ENCODE measurements at places on chromosomes 16 and 17.

GRCh38 chr16:68345351-68345810, 34.6 kb downstream of the PRMT7 start:
- H3K36me3 ChIP-seq = peaks cover 18% of the 10 kb centered on the region
- no peak for DNase-seq
- no peak overlapping the region for H3K27ac ChIP-seq
- no peaks in the 10 kb centered on the region for H3K4me1 ChIP-seq

DNA sequence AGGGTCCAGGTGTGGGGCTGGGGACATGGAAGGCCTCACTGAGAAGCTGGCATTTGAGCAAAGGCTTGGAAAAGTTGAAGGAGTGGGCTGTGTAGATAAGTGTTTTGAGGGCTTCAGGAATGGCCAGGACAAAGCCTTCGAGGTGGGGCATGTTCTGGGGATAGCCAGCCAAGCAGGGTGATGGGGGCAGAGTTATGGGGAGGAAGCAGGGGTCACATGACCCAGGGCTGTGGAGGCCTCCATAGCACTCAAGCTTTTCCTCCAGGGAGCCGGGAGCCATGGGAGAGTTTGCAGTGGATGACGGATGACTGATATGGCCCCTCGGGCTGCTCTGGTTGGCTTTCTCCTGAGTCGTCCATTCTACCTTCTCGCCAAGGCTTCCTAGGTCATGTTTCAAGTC, 27.6 kb downstream of the PLCG2 start:
- H3K4me3 ChIP-seq = no peak overlapping the region
- no peak for DNase-seq
- no peaks in the 10 kb centered on the region for H3K4me1 ChIP-seq
- H3K27me3 ChIP-seq = no peaks in the 10 kb centered on the region
- no peaks in the 10 kb centered on the region for H3K36me3 ChIP-seq
- no peak overlapping the region for H3K27ac ChIP-seq

GRCh38 chr16:30525844-30526136, 576 bp downstream of the ZNF768 start:
- DNase-seq = no peak
- H3K4me3 ChIP-seq = peak overlapping the region; percentile 98
- peaks cover 3% of the 10 kb centered on the region for H3K36me3 ChIP-seq
- peaks cover 4% of the 10 kb centered on the region for H3K4me1 ChIP-seq
- H3K27ac ChIP-seq = peak overlapping the region; percentile 99

DNA sequence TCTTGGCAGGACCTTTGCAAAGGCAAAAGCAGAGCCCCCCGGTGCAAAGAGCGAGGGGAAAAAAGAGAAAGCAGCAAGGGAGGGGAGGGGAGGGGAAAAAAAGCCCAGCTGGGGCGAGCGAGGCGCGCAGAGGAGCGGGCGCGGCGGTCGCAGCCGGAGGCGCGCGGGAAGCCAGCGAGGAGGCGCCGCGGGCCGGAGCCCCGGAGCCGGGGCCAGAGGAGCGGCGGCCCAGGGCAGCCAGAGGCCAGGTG, 129 bp downstream of the IRX5 start:
- no peaks in the 10 kb centered on the region for H3K36me3 ChIP-seq
- no peaks in the 10 kb centered on the region for H3K27me3 ChIP-seq
- peak overlapping the region; percentile 91 for H3K27ac ChIP-seq
- peaks cover 23% of the 10 kb centered on the region for H3K4me1 ChIP-seq
- DNase-seq = no peak
- peak overlapping the region; percentile 83 for H3K4me3 ChIP-seq

- peak overlapping the region; percentile 62 for H3K27ac ChIP-seq
- no peak for DNase-seq
- H3K4me1 ChIP-seq = peaks cover 16% of the 10 kb centered on the region
- peak overlapping the region; percentile 90 for H3K4me3 ChIP-seq
- H3K36me3 ChIP-seq = peaks cover 10% of the 10 kb centered on the region
These were observed 30.3 kb downstream of the CPSF4L start for GRCh38 chr17:73231395-73231794.

DNA sequence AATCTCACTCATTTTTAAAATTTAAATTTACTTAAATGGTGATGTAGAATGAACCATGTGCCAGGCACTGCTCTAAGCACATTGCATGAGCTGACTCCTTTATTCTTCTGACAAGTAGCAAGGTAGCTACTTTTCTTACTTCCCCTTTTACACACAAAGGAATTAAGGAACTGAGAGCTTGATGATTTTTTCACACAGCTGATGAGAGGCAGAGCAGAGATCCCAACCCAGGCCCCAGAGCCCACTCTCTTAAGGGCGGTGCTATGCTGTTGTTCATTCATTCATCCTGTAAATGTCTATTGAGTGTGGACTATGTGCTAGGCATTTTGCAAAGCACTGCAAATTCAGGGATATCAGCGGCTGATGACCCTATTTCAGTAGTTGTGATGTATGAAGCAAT, 17.9 kb downstream of the SEC14L5 start:
- no peak overlapping the region for H3K27ac ChIP-seq
- no peak for DNase-seq
- no peaks in the 10 kb centered on the region for H3K36me3 ChIP-seq
- H3K27me3 ChIP-seq = no peaks in the 10 kb centered on the region
- no peaks in the 10 kb centered on the region for H3K4me1 ChIP-seq

DNA sequence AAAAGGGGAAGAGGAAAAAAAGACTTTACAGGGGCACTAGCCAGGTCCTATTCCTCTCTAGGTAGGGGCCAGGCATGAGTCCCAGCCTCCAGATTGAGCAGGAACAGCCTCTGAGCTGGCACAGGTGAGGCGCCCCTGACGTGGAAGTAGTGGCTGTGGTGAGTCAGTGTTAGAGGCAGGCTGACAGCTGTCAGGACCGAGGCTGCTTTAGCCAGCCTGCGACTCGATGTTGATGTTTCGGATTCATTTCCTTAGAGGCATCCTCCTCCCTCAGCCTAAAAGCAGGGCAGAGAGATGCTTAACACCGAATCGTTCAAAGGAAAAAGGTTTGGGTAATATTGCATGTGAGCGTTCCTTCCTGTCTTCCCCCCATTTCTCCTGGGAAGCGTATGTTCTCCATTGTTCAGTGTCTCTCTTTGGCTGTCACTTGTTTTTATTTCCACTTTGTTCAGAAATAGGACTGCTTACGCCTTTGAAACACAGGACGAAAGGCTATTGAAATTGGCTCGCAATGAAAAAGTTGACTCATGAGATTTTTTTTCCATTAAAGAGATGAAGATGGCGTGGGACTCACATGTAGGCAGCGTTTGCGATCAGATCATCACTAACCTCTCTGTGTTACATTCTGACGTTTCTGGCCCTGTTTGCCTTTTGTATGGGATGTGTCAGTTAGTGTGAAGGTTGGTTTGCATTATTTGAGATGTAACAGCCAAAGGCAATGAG, 1.3 kb downstream of the KIAA0513 start:
- peaks cover 18% of the 10 kb centered on the region for H3K4me1 ChIP-seq
- H3K27me3 ChIP-seq = no peaks in the 10 kb centered on the region
- no peak for DNase-seq
- peak overlapping the region; percentile 79 for H3K27ac ChIP-seq
- peak overlapping the region; percentile 95 for H3K4me3 ChIP-seq

- no peaks in the 10 kb centered on the region for H3K27me3 ChIP-seq
- H3K4me1 ChIP-seq = peaks cover 5% of the 10 kb centered on the region
- no peaks in the 10 kb centered on the region for H3K36me3 ChIP-seq
These were observed 9.1 kb downstream of the ZSCAN10 start for GRCh38 chr16:3089717-3090592.

- H3K36me3 ChIP-seq = no peaks in the 10 kb centered on the region
- H3K4me1 ChIP-seq = no peaks in the 10 kb centered on the region
- peaks cover 14% of the 10 kb centered on the region for H3K27me3 ChIP-seq
- peak overlapping the region; percentile 58 for H3K4me3 ChIP-seq
These were observed 14.4 kb upstream of the CDIPT start for GRCh38 chr16:29877266-29877961.

DNA sequence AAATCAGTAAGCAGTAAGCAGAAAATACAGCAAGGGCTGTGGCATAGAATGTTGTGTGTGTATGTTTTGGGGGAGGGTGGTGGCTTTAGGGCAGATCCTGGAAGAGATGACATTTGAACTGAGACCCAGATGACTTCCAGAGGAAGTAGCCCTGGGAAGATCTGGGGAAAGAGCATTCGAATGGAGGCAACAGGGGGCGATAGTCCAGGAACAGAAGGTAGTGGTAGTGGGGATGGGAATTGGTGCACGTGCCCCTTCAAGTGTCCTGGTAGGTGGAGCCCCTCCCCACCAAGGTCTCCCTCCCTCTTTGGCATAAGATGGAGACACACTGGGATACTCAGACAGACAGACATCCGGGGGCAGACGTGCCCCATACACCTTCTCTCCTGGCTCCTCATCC, 14.1 kb downstream of the ARHGEF15 start:
- no peak for DNase-seq
- H3K4me3 ChIP-seq = no peak overlapping the region
- H3K36me3 ChIP-seq = no peaks in the 10 kb centered on the region
- no peak overlapping the region for H3K27ac ChIP-seq

DNA sequence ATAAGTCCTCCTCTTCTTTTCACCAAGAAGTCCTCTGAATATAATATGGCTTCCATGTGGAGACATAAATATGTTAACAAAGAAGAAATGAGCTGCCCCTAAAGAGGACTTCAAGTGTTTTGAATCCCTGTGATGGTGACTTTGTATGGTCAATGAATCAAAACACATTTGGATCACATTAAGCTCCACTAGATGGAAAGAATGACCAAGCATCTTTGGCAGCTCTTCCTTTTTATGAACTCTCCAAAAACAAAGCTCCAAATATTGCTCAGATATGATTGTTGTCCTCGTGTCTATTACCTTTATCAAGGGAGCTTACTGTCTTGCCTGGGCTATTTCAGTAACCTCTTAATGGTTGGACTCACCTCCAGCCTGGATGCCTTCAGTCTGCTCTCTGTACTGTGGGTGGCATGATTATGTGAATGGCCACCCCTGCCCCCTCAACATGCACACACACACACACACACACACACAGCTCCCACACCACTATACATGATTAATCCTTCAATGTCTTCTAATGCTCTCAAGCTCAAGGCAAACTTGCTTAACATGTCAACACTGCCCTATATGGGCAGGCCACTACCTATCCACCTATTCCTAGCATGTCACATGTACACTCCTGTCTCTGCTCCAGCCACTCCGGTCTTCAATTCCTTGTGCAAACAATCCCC, 346.6 kb upstream of the SALL1 start:
- no peaks in the 10 kb centered on the region for H3K4me1 ChIP-seq
- H3K27ac ChIP-seq = no peak overlapping the region

DNA sequence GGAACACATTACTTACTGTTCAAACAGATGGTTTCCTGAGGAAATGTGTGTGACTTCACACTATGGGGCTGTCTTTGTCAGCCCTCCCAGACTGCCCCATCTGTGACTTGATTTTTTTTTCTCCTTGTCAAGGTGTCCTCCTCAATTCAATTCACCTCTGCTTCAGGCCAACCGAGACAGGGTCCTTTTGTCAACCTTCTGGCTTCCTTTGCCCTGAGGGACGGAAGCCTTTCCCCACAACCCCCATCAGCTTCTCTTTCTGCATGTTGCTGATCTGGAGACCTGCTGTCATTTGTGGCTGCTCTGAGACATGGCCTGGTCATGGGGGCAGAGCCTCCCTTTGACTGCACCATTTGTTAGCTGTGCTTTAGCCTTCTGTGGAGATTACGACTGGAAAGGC, 21.3 kb upstream of the RGS9 start:
- no peaks in the 10 kb centered on the region for H3K4me1 ChIP-seq
- H3K27me3 ChIP-seq = no peaks in the 10 kb centered on the region
- DNase-seq = no peak
- no peak overlapping the region for H3K4me3 ChIP-seq
- no peaks in the 10 kb centered on the region for H3K36me3 ChIP-seq

- no peaks in the 10 kb centered on the region for H3K36me3 ChIP-seq
- peaks cover 9% of the 10 kb centered on the region for H3K4me1 ChIP-seq
- no peak overlapping the region for H3K27ac ChIP-seq
- H3K4me3 ChIP-seq = no peak overlapping the region
- DNase-seq = no peak
- no peaks in the 10 kb centered on the region for H3K27me3 ChIP-seq
These were observed 113.7 kb upstream of the DHX40 start for GRCh38 chr17:59451706-59452105.

DNA sequence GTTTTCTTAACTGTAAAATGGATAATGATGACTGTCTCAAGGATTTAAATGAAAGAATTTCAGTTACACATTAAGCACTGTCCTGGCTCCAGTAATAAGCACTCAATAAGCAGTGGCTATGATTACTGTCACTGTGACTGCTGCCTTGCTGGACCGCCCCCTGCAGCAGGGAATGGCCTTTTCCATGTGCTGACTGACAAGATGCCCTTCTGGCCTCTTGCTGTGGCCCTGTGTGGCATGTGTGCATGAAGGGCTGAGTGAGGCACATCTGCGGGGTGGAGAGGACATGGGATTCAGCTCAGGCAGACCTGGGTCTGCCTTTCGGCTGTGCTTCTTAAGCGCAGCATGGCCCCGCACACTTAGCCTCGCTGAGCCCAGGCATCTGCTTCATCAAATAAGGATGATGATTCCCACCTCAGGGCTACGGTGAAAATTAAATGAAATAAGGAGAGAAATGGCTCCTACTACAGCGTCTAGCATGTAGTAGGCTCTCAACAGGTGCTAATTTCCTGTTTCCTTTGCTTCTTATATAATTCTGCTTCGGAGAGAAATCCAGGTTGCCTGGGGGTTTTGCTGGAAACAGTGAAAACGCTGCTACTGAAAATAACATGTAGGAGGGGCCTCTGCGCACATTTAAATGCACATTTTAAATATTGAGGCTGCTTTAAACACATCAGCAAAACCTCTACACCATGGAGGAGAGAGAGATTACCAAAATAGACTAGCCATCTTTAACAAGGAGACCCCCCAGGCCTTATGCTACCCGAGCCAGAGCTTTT, 183.9 kb downstream of the PARN start:
- no peaks in the 10 kb centered on the region for H3K4me1 ChIP-seq
- no peak overlapping the region for H3K4me3 ChIP-seq
- no peaks in the 10 kb centered on the region for H3K27me3 ChIP-seq
- no peak overlapping the region for H3K27ac ChIP-seq
- DNase-seq = no peak
- H3K36me3 ChIP-seq = peaks cover 2% of the 10 kb centered on the region

- no peaks in the 10 kb centered on the region for H3K4me1 ChIP-seq
- no peak overlapping the region for H3K27ac ChIP-seq
- no peak for DNase-seq
- no peaks in the 10 kb centered on the region for H3K27me3 ChIP-seq
- no peaks in the 10 kb centered on the region for H3K36me3 ChIP-seq
These were observed 107.9 kb downstream of the KATNIP start for GRCh38 chr16:27657811-27658210.

GRCh38 chr17:16584273-16584995, 15.4 kb upstream of the ZNF287 start:
- no peaks in the 10 kb centered on the region for H3K36me3 ChIP-seq
- DNase-seq = peak; percentile 64
- H3K27ac ChIP-seq = no peak overlapping the region

DNA sequence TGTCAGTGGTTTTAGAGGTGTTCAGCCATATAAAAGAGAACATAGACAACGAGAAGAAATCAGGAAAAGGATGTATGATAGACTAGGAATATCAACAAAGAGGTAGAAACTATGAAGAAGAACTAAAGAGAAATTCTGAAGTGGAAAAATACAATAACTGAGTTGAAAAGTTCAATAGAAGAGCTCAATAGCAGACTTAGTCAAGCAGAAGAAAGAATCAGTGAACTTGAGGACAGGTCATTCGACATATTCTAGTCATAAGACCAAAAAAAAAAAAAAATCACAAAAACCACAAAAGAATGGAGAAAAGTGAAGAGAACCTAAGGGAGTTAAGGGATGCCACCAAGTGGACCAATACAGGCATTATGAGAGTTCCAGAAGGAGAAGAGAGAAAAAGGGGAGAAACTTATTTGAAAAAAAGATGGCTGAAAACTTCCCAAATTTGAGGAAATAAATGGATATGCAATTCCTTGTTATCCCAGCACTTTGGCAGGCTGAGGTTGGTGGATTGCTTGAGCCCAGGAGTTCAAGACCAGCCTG, 321.2 kb downstream of the ABCC12 start:
- DNase-seq = no peak
- no peaks in the 10 kb centered on the region for H3K4me1 ChIP-seq
- no peaks in the 10 kb centered on the region for H3K27me3 ChIP-seq
- no peak overlapping the region for H3K4me3 ChIP-seq

All from thoracic aorta (tissue), 2 donors.